Kidney (tissue), 22 donors: ENCODE measurements at places on chromosomes 7 and 10.

GRCh38 chr7:119696336-119696735 lies 576.6 kb upstream of the KCND2 start:
- no peak overlapping the region for H3K4me3 ChIP-seq
- H3K27me3 ChIP-seq = no peaks in the 10 kb centered on the region
- no peak for DNase-seq
- no peaks in the 10 kb centered on the region for H3K36me3 ChIP-seq
- H3K4me1 ChIP-seq = no peaks in the 10 kb centered on the region
- H3K27ac ChIP-seq = no peak overlapping the region

GRCh38 chr7:44392618-44393010 lies 67.2 kb upstream of the CAMK2B start:
- peaks cover 4% of the 10 kb centered on the region for H3K4me1 ChIP-seq
- DNase-seq = no peak
- H3K27ac ChIP-seq = no peak overlapping the region

DNA sequence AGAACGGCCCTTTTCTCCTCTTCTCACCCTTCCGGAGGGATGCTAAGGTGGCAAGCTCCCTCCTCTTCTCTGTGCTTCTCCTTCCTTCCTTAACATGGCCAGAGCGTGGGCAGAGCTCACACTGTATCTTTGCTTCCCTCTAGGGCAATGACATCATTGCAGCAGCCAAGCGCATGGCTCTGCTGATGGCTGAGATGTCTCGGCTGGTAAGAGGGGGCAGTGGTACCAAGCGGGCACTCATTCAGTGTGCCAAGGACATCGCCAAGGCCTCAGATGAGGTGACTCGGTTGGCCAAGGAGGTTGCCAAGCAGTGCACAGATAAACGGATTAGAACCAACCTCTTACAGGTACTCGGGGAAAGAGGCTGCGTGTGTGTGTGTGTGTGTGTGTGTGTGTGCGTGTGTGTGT lies 36.6 kb downstream of the AP3M1 start:
- H3K4me3 ChIP-seq = no peak overlapping the region
- no peaks in the 10 kb centered on the region for H3K27me3 ChIP-seq
- H3K4me1 ChIP-seq = peaks cover 3% of the 10 kb centered on the region
- H3K27ac ChIP-seq = no peak overlapping the region

DNA sequence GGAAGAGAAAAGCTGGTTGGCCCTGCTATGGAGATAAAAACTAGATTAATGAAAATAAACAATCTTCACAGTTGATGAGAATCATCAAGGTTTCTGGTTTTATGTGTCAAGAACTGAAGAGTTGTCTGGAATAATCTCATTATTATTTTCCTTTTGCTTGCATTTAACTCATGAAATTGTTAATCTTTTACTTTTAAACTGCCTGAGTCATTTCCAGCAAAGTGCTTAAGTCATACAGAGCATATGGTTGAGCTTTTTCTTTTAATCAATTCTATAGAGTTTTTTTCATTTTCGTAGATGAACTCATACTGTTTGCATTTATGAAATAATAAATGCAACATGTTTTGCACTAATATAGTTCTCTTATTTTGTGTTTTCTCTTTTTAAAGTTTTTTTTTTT lies 747.9 kb downstream of the NXPH1 start:
- no peaks in the 10 kb centered on the region for H3K4me1 ChIP-seq
- no peak for DNase-seq
- no peaks in the 10 kb centered on the region for H3K36me3 ChIP-seq
- H3K4me3 ChIP-seq = no peak overlapping the region
- H3K27ac ChIP-seq = no peak overlapping the region
